ENCODE measurements at places on chromosomes 2 and 18.

DNA sequence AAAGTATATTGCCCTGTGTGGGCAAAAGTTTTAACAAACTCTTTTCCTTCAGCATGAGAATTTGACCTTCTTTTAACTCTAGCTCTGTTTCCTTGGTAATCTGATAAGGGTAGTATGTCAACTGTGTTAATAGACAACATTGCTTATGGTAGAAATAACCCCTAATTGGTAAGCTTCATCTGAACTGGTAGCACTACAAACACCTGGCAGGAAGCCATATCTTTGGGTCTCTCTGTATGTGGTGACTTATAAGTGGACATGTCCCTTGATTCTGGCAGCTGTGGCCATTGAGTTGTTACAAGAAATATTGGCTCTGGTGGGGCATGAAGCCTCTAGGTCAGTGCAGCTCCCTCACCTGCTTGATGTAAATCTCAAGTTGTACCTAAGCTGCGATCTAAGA is 46.9 kb downstream of the MBD5 start:
- DNase-seq: peak; percentile 43

DNA sequence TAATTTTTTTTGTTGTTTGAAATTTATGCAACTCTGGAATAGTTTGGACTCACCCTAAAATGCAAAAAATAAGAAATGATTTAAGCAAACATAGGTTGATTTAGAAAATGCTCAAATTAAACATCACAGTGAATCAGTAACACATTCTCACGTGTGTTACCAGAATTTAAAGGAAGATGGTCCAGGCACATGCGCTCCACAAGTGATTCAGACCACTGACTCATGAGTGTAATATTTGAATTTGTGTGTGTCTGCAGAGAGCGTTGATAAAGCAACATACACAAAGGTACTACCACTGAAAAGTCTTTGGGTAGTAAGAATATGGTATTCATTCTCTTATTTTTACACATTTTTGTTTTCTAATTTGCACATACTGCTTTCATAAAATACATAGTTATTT is 7.9 kb downstream of the SS18 start:
- no peak for DNase-seq

GRCh38 chr2:11239666-11240462 is 84.6 kb downstream of the SLC66A3 start:
- no peak for DNase-seq

DNA sequence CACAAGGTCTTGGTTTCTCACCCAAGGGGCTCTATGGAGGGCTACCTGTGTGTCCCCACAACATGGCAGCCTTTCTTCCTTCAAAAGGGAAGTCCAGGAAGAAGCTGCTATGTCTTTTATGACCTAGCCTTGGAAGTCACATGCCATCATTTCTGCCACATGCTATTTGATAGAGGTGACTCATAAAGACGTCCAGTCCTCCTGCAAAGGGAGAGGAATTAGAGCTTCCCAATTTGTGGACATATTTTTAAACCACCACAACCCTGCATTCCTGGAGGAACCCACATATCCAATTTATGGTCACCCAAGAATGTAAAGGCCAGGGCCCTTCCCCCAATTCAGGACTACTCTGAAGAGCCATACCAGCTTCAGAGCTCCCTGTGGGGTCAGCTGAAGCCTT is 246.2 kb downstream of the CYP26B1 start:
- no peak for DNase-seq

GRCh38 chr18:31042406-31043181 is at the start of gene DSC3:
TSS of gene DSC3 (minus strand) at chr18:31042742. CDS start at chr18:31042660, 82 bp downstream.
- no peak for DNase-seq

DNA sequence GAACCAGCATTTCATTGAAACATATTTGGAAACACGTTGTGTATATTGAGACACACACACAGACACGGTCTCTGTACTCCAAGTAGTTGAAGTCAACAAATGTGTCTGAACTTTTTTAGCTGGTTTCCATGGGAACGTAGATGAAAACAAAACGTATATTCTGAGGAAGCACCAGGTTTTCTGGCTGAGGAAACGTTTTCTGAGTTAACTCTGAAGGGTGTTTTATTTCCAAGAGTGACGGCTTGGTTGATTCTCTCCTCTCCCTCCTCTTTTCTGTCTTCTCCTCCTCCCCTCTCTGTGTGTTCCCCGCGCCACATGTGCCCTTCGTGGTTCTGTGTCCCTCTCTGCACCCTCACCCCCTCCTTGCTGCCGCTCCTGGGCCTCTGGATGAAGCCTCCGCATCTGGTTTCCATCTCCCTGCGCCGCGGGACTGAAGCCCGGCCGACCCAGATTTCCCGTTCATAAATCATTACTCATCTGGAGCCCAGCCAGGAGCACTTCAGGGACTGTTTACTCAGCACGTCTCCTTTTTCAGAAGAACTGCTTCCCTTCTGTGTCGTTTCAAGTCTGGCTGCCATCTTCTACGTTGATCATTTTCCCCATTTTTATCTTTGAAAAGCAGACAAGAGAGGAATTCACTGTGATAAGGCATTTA is 122.7 kb downstream of the COL6A3 start:
- peak; percentile 94 for DNase-seq

DNA sequence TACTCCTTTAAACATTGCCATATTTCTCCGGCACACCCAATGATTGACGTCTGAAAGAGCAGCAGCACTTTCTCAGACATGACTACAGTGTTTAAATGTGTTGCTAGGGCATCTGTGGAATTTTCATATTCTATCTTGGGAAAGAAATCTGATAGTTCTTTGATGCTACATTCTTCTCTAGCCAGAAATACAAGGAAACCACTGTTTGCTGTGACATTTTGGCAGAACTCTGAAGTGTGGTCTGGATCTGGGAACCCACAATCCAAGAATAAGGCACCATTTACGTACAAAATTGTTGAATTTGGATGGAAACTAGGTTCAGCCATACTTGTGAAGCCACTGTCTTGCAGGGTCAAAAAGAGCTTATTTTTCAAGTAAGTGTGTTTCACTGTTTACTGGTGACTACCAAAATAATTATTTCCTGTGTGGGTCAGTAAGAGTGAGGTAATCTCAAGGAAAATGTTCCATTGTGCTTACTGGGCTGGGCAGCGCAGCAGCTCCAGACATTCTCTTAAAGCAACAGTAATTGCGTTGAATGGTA is 21.3 kb upstream of the CD28 start:
- no peak for DNase-seq

DNA sequence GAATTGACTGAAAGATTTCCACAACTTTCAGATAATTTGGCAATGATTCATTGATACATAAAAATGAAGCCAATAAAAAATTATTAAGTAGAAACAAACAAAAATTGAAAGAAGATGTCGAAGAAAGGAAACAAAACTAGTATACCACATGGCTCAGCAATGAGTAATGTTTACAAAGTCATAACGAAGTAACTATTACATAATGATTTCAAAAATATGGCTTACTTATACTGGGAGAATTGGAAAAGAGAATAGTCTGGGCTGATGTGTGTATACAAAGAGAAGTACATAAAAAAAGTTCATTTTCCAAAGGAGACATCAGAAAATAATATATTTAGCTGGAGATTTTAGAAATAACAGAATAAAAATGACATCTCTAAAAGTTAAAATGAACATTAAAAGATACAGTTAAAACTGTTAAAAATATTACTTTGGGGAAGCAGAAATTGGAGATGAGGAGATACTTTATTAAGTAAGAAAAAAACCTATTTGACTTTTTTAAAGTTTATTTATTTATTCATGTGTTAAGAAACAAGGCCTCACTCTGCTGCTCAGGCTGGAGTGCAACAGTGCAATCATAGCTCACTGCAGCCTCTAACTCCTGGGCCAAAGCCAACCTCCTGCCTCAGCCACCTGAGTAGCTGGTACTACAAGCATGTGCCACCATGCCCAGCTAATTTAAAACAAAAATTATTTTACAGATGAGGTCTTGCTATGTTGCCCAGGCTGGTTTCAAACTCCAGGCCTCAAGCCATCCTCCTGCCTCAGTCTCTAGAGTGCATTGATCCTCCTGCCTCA is 409.7 kb upstream of the PIK3C3 start:
- DNase-seq: no peak

DNA sequence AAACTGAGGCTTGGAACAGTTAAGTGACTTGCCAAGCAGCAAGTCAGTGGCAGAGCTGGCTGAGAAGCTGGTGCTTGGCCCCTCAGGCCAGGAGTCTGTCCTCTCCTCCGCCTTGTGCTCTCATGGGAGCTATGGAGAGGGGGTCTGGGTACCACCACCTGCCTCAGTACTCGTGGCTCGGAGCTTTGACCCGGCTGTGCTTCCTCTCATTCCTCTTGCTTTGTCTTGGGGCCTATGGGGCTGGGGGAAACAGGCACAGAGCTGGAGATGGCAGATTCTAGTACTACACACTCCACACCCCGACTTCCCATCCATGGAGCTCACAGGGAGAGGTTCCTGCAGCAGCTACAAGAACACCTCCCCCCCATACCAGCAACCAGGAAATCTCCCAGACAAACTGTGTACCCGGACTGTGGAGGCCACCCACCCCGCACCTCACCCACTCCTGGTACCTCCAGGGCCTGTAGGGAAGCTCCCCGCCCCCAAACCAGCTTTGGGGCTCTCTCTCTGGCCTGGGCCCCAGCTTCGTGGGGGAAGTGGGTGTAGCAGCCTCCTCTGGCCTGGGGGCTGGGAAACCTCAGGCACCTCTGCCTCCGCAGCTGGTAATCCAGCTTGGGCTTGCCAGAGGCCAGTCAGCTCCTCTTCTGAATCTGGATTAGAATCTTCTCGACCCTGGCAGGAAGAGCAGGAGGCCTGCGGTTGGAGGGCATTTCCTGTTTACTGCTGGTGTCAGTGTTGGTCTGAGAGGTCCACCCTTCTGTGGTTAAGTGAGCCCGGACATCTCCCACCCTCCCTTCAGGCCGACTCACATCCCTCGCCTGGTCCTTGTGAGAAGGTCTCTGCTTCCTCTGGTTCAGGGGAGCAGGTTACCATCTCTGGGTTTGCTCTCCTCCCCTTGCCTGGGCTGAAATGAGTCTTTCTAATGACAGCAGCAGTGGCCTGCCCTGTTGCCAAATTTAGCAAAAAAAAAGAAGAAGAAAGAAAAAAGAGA is 22.3 kb upstream of the RHOB start:
- DNase-seq: no peak

- no peak for DNase-seq
These were observed 108.4 kb downstream of the ARHGAP28 start for GRCh38 chr18:6837904-6838303.
